ENCODE measurements at places on chromosomes 13 and 19.

DNA sequence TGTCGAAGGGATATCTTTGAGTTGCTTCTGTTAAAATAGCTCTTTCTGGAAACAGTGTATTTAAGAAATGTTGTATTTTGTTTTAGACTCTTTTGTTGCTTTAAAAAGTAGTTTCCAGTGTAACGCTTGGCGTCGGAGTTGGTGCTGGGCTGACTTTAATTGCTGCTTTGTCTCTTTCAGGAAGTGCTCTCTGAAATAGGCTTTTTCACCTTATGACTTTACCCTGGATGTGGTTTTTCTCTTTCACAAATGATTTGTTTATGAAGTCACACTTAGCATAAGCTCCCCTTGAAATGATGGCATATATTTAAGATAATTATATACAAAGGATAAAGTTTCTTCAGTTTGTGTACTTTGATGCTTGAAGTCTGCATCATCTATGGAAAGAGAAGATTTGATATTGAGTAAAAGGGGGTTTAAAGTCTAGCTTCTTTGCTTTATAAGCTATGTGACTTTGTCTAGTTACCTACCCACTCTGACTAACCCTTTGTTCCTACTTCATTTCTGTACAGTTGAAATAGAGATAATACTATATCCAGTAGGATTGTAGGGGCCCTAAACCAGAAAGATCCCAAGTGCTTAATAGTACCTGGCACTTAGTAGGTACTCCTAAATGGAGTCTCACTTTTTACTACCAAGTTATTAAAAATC lies at the start of gene GPR18:
Gene GPR18 (minus strand): TSS at position 170 of the 651 bp plus-strand sequence. CDS start 2,507 bp downstream, outside the sequence.
- DNase-seq = peak; percentile 42

GRCh38 chr19:51440846-51441409 lies 17.3 kb downstream of the SIGLEC8 start:
- DNase-seq = no peak

- no peak for DNase-seq
These were observed 930 bp upstream of the PDE4C start for GRCh38 chr19:18226956-18227780.

- DNase-seq = no peak
These were observed 16.7 kb upstream of the ZNF564 start for GRCh38 chr19:12567951-12568350.

DNA sequence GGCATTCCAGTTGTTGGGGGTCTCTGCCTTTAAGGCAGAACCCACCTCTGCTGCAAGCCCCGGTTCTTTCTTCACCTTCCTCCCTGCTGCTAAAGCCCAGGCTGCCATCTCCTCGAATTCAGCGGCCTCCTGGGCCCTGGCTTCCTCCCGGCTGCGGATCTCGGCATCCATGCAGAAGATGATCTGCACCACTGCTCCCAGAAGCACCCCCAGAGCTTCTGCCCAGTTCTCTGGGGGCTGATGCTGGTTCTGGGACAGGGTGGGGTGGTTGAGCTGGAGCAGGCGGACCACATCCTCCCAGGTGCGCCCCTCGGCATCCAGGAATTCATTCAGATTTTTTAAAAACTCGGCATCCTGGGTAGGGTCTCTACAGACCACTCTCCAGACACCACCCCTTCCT lies 987 bp downstream of the PNMA8A start:
- no peak for DNase-seq

- DNase-seq = no peak
These were observed 10.9 kb upstream of the TPTE2 start for GRCh38 chr13:19572280-19572679.

DNA sequence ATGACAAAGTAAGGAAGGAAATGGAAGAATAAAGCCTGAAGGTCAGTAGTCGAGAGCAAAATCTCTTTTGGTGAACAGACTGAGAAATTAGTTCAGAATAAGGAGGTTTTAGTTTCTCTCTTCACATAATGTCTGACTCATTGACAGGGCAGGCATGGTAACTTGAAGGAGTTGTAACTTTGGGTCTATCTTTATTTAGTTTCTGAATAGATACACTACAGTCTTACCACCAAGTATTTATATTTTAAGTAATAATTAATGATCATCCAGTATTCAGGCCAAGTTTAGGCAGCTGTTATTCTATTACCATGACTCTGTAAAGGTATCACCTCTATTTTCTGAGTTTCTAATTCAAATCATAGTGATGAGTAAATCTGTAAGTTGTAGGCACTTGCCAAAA lies 219.9 kb downstream of the SPRY2 start:
- DNase-seq = no peak

DNA sequence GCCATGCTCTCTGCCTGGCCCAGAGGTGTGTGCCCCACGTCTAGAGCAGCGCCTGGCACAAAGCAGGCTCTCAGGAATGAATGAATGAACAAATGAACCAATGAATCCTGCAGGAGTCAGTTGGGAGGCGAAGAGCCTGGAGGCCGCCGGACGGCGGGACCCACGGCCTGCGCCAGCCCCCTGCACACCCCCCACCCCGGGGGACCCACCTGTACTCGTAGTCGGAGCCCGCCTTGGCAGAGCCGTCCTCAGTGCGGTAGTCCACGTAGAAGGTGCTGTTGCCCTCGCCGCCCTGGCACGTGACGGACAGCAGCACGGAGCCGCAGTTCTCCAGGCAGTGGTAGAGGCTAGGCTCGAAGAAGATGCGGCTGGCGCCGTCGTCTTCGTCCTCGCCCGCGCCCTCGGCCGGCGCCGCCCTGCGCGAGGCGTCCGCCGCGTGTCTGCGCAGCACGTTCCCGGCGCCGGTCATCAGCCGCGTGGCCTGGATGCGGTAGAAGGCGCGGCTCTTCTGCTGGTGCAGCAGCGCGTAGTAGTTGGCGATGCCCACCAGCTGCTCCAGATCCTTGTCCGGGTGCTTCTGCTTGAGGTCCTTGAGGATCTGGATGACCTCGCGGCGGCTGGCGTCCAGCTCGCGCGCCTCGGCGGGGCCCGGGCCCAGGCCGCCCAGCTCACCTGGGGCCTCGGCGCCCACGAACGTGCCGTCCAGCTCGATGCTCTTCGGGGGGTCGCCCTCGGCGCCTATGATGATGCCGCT lies 14.8 kb downstream of the SLC8A2 start:
- DNase-seq = no peak

- no peak for DNase-seq
These were observed 22.5 kb downstream of the ZIC5 start for GRCh38 chr13:99948907-99949678.

GRCh38 chr19:6065685-6066374 lies 44.5 kb downstream of the RFX2 start:
- DNase-seq = peak; percentile 68

GRCh38 chr19:13882836-13883235 lies 5.9 kb downstream of the NANOS3 start:
- no peak for DNase-seq

GRCh38 chr13:110677731-110678545 lies 28.0 kb downstream of the CARS2 start:
- DNase-seq = no peak
